AG08396 (cell line): ENCODE measurements at places on chromosomes 12 and 14.

DNA sequence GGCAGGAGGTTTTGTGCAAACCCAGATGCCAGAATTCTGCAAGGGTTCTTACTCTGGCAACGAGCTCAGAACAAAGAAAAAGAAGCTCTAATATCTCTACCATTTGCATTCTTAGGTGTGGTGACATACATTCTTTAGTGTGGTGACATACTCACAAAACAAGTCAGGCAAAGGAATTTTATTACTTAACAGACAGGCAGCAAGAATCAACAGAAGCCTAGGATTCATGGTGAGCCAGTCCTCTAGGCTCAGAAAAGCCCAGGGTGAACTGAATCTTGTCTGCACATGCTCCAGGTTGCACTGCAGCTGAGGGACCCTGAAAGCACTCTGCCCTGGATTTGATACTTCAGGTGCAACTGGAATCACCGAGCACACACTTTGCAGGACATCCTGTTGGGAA lies 122.4 kb upstream of the PTPRQ start:
- DNase-seq, result peak; percentile 20

DNA sequence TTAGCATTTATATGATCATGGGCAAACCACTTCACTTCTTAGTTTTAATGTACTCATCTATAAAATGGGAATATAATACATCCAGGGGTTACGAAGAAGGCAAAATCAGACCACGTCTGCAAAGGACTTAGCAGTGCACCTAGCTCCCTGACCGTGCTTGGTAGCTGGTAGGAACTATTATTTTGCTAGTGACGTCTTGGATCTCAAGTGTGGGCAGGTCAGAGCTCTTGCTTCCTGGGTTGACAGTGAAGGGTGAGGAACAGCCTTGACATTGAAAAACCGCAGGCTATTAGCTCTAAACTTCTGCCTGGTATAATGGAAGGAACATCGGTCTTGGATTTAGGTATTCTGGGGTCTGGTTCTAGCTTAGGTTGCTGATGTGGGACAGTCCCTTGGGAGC lies 89.3 kb upstream of the MED13L start:
- no peak for DNase-seq

GRCh38 chr12:26134540-26134939 lies 9.7 kb upstream of the BHLHE41 start:
- no peak for DNase-seq

- no peak for DNase-seq
Observed at GRCh38 chr12:49689785-49690184, 17.4 kb downstream of the FMNL3 start.
